Myocyte (in vitro differentiated cells): ENCODE measurements at places on chromosomes 5 and 9.

DNA sequence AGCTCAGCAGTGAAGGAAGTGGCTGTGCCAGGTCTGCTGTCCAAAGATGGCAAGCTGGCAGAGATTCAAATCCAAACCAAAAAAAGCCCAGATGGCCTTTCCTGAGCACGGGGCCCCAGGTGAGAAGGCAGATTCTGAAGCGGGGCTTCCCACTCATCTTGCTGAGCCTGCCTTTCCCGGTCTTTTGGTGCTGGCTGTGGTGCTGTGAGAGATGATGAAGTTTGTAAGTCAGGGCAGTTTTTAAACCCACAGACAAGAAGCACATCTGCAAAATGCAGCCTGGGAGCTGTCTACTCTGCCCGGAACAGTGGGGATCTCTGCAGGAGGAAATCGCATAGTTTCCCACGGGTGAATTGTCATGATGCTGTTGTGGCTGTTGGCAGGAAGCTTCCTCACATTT, 85.0 kb upstream of the IRX4 start:
- no peak for DNase-seq

- DNase-seq, result no peak
These were observed 129.3 kb downstream of the GCNT1 start for GRCh38 chr9:76588316-76588715.

DNA sequence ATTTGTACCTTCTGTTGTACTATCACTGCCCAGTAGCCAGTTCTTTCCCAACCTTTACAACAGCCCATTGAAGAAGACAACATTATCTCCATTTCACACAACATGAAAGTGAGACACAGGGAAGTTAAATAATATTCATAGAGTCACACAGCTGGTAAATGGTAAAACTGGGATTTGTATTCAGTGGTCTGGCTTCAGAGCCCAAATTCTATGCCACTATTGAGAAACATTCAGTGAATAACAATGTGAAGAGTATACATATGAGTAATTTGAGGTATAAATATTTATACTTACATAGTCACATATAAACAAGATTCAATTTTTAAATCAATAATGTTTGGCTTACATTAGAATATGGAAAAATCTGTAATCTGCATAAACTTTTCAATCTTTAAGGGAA, 13.8 kb downstream of the SMIM15 start:
- DNase-seq, result no peak

DNA sequence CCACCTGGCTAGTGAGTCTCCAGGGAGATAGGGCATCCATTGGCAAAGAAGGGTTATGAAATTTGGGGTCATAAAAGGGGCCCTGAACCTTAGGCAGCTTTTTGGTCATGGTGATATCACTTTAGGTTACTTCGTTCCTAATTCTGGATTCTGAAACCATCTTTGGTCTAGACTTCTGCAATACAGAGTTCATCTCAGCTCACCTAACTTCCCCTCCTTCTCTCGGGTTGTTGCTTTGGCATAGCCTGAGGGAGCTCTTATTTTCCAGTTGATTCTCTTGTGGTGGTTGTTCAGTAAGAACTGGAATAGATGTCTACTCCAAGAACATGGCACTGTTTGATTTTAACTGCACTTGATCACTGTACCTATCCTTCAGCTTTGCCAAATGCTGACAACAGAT, 148.9 kb upstream of the RUSC2 start:
- DNase-seq, result no peak

- DNase-seq, result no peak
These were observed 106.3 kb downstream of the DAPK1 start for GRCh38 chr9:87603854-87604490.

GRCh38 chr9:86288499-86289198, 6.3 kb upstream of the ISCA1 start:
- no peak for DNase-seq

GRCh38 chr5:147619281-147619878, 109.5 kb upstream of the DPYSL3 start:
- DNase-seq, result no peak

GRCh38 chr9:116933251-116933650, 246.1 kb downstream of the TRIM32 start:
- DNase-seq, result no peak

DNA sequence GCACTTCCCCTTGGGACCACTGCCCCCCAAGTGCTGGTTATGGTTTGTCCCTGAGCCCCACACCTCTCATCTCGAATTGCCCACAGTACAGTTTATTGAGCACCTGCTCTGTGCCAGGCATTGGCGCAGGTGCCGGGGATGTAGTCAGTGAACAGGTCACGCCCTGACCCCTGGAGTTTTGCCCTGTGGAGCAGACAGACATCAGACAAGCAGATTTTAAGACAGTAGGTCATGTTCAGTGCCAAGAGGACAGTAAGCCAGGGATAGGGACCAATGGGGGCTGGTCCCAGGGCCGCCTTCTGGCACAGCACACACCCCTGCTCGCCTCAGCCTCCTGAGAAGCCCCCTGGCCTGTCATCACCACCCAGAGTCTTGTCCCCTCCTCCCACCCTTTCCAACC, 21.9 kb downstream of the ROPN1L start:
- no peak for DNase-seq

DNA sequence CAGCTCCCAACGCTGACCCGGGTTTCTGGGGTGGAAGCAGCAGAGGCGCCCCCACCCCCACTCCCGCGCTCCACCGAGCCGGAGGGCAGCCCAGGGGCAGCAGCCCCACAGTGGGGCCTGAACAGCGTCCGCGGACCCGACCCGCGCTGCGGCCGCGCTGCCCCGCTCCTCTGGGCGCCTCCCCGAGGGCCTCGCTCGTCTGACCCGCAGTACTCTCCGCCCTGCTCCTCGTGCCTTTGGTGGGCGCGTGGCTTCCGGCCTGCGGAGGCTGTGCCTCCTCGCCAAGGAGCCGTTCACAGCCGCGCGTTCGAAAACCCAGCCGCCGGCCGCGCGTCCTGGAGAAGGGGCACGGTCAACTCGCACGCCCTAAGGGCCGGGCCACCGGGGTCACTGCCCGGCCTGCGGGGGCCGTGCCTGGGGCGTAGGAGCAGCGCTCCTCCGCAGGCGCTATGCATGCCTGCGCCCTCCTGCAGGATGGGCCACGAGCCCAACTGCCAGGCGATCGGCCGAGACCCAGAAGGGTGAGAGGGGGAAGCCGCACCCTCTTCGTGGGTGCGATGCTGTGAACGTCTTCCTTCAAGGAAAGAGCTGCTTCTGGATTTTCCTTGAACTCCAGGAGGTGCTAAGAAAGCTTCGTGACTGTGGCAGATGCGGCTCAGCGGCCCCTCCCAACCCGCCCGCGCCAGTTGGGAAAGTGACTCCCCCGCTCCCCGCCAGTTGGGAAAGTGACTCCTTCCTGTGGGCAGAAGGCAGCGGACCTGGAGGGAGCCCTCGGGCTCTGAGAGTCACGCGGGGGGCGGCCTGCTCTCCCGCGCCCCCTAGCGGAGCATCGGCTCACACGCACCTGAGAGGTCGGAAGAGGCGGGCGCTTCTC, 82.7 kb downstream of the HSD17B3 start:
- no peak for DNase-seq

DNA sequence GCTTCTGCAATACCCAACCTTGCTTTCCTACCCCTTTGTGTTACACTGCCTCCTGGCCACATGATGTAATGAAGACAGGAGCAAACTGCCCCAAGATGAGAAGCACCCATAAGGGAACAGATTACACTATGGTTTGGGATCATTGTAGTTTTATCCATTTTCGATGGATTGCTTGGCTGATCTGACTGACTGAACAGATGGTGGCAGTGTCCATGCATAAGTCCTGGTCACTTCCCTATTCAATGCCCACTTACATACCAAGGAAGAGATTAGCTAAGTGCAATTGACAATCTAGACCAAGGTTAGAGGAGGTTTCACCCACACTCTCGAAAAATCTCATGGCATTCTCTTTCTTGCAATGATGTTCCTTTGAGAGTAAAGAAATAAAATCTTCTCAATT, 319.9 kb downstream of the RAB3C start:
- DNase-seq, result no peak

- peak; percentile 32 for DNase-seq
These were observed 845.2 kb upstream of the CDH10 start for GRCh38 chr5:25489834-25490538.

DNA sequence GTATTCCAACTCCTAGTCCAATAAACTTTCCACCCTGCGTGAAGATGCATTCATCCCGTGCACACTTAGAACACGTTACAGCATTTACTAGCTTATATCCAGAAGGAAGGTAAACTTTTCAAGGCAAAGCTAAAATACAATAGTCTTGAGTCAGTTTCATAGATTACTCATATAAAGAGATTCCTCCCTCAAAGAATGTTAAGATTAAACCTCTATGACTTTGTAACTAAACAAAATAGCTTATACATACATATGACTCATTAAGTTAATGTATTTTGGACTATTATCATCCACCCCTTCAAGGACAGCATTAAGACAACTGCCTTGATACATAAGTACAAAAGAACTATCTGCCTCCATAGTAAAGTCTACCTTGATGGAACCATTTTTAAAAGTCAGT, 36.1 kb downstream of the TLE1 start:
- DNase-seq, result no peak

- DNase-seq, result no peak
These were observed 1.3 kb downstream of the MACIR start for GRCh38 chr5:103259705-103260355.

DNA sequence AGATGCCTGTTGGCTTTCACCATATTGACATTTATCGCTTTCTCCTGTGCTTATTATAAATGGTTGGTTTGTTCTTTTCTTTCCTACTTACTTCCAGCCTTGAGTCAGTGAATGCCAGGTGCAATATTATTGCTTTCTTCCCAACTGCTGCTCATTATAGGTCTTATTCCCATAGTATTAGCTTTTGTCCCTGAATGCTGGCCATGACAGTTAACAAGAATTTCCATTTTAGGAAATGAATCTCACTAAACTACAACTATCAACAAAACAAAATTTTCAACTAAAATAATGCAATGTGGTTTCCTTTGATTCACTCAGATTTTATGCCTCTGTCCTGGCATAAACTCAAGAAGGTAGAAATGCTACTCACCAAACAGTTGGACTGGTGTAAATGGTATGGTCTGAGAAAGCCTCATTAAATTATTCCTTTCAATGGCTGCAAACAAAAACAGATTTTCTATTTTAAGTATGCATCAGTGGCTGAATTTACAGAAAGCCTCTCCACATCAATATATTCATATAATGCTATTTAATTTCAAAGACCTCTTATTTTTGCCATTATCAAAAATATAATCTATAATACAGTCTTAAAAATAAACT, 145.4 kb downstream of the TRPM6 start:
- DNase-seq, result no peak

- DNase-seq, result no peak
These were observed 1114.7 kb downstream of the PTPRD start for GRCh38 chr9:9498128-9498527.

DNA sequence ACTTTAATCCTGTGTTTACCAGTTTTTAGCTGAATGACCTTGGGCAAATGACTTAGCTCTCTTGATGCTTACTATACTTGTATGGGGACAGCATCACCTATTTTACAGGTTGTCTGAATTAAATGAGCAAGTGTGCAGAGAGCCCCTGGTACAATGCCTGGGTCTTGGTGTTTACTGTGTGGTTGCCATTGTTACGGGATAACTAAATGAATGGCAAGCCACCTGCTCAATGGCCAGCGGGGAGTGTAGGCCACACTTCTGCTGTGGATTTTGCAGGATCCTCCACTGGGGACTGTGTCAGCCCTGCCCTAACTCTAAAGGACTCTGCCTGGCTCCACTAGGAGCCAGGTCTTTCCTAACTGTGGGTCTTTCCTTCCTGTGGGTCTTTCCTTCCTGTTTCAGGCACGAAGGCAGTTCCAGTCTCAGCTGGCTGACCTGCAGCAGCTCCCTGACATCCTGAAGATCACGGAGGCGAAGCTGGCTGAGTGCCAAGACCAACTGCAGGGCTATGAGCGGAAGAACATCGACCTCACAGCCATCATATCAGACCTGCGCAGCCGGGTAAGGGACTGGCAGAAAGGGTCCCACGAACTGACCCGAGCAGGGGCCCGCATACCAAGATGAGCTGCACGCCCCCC, 10.3 kb upstream of the GLE1 start:
- no peak for DNase-seq

DNA sequence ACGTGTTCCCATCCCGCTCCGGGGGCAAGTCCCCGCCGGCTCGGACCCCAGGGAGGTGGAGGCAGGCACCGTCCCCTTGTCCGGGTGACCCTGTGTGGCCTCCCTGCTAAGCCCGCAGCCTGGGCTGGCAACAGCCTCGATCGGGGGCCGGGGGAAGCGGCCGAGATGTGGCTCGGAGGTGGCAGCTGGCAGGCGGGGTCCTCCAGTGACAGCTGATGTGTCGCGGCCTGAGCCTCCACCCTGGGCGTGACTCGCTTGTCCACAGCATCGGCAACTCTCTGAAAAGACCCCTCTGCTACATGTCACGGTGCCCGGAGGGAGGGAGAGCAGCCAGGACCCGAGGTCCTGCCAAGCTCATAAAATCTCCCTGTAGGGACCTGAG, 124.8 kb upstream of the IRX4 start:
- no peak for DNase-seq

DNA sequence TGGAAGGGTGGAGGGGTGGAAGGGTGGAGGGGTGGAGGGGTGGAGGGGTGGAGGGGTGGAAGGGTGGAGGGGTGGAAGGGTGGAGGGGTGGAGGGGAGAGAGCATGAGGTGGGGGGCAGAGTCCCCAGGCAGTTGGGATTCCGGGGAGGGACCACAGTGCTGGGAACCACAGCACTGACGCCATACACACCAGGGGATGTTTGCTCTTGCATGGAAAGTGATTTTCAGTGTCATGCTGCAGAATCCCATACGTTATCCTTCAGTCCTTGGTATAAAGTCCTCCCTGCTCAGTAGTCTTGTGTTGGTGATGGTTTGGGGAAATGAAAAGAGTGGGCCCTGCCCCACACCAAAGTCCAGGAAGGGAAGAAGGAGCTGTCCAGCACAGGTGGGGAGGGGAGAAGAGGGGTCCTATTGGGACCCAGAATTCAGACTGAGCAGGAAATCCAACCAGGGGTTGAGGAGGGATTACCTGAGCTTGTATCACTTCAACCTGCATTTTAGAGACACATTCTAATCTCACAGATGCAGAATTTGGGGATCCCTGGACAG, 5.5 kb upstream of the FIBCD1 start:
- DNase-seq, result no peak

- DNase-seq, result no peak
These were observed 163.5 kb downstream of the NR3C1 start for GRCh38 chr5:143239882-143240518.

GRCh38 chr9:135805422-135806022, 101.8 kb downstream of the CAMSAP1 start:
- DNase-seq, result no peak

- no peak for DNase-seq
These were observed 392.2 kb downstream of the CDK5RAP2 start for GRCh38 chr9:120187758-120188157.

DNA sequence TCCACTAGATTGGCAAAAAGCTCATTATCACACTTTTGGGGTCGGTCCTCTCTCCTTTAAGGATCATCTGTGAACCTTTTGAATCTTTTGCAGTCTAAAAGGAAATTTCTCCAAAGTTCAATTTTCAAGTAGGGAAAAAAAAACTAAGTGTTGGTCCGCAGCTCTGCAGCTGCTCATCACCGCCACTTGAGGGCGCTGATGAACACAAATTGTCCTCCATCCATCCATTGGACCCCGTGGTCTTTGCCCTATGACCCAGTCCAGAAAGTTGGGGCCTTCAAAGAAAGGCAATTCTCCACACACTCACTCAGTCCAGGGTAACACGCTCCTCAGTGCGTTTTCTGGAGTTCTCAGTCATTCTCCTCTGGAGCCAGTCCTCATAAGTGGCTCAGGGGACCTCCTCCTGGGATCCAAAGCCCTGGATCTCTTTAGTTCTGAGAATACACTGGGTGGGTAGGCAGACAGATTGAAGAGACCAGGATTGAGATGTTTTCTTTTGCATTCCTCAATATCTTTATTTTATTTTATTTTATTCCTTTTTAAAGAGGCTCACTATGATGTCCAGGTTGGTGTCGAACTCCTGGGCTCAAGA, 63.6 kb upstream of the SLC28A3 start:
- DNase-seq, result no peak
